ENCODE measurements at places on chromosomes 6 and 20. TPM values are rescaled to one million over a fixed set of nuclear protein-coding genes. Genes with fewer than 3 reads are reported as not detected.

The MRPS10 gene
- 51.3 TPM for total RNA-seq

The ZNF311 gene
- total RNA-seq: 0.66 TPM

The PTCHD4 gene
- not detected for total RNA-seq

The EPHA7 gene
- total RNA-seq: not detected

DNA sequence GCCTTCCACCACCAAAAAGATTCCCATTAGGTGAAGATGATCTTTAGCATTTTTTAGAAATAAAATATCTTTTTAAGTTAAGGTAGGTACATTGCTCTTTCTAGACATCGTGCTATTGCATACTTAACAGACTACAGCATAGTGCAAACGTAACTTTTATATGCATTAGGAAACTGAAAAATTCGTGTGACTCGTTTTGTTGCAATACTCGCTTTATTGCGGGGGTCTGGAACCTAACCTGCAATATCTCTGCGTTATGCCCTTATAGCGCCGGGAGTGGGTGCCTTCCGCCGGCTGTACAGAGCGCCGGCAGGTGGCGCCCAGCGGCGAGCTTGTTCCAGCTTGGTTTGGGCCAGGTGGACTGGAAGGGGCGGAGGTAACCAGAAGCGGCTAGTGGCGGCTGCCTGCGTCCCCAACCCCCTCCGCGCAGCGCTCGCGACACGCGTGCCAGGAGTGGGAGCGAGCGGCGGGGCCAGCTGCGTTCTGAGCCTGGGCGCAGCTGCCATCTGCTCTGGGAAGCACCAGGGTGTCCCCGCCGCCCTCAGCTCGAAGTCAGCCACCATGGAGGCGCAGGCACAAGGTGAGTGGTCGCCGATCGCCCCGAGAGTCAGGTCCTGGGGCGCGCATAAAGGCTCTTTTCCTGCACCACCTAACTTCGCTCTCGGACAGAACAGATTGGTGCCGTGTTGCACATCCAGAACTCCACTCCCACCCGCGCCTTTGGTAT is at the start of gene TPD52L1:
TPD52L1 (plus strand) TSS at position 383 of the 727 bp plus-strand sequence; CDS start at position 562, 179 bp downstream.
- DNase-seq: peak; percentile 22

GRCh38 chr6:25699649-25700048 is 47.6 kb downstream of the SCGN start:
- no peak for DNase-seq

GRCh38 chr6:1496836-1497760 is 107.7 kb downstream of the FOXF2 start:
- no peak for DNase-seq

DNA sequence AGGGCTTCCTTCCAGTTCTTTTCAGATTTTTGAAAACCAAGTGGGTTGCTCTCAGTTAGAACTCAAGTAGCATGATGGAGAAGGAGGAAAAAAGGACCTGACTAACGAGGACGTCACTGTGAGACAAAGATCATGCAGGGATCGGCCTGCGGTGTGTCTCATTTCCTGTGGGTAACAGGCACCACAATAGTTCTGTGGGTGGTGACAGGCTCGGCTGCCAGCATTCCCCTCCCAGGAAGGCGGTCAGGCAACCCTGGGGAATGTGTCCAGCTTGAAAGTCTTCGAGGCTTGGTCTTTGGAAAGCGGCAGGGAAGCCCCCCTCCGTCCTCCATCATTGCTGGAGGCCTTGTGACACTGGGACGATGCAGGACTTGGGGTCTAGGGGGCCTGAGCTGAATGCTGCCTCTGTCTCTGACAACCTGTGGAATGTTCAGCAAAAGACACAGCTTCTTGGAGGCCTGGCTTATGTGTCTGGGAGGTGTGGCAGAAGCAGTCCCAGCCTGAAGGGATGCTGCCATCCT is 121.0 kb downstream of the BCAS1 start:
- peak; percentile 89 for DNase-seq

GRCh38 chr20:3820901-3821727 is 767 bp downstream of the AP5S1 start:
- no peak for DNase-seq

- no peak for DNase-seq
These were observed 23.8 kb downstream of the PLCB4 start for GRCh38 chr20:9092655-9093054.

GRCh38 chr6:30562470-30563425 is 5.7 kb downstream of the PRR3 start:
- no peak for DNase-seq

- no peak for DNase-seq
These were observed 69.5 kb downstream of the CYP39A1 start for GRCh38 chr6:46583081-46583480.

- no peak for DNase-seq
These were observed 67.4 kb downstream of the CHMP4B start for GRCh38 chr20:33878583-33878982.

DNA sequence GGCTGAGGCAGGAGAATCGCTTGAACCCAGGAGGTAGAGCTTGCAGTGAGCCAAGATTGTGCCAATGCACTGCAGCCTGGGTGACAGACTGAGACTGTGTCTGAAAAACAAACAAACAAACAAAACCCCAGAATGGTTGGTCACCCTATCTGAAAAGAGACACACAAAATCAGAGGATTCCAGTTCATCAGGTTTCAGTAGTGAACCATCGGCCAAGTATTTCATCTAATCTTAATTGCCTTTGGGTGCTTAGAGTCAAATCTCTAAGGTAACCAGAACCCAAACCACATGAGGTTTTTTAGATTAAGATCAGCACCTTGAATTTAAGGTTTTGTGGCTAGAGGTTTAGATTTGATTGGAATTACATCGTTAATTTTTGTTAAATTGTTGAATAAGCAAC is 8.3 kb upstream of the ZBTB2 start:
- DNase-seq: no peak

DNA sequence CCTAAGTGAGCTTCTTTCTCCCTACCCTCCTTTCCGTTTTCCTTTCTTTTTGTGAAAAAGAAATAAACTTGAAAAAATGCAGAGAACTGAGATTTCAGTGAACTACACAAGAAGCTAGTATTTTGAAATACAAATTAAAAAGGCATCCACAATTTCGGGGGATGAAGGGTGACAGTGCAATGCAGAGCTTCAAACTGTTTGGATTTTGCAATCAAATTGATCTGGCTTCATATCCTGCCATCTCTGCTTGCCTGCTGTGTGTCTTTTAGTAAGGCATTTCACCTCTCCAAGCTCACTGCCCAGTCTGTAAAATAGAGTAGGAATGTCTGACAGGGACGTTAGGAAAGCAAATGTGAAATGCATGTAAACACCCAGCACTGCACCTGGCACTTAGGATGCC is 258.0 kb downstream of the HACE1 start:
- no peak for DNase-seq

DNA sequence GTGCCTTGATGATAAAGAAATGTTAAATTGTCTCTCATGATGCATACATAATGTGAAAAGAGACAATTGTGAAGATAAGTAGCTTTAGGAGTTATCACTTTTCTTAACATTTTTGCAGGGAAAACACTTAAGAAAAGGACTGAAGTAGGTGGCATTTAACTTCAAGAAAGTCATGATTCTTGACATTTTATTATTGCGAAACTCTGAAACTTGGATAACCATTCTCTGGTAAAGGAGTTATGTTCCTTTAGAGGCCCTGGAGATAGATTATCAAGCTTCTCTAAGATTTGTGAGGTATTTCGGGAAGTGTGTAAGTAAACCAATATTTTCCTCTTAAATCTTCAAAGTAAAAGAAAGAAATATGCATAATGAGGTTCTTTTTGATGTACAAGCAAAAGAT is 38.5 kb downstream of the HTR1B start:
- DNase-seq: no peak

GRCh38 chr6:131923356-131923755 is 27.8 kb downstream of the CCN2 start:
- no peak for DNase-seq

DNA sequence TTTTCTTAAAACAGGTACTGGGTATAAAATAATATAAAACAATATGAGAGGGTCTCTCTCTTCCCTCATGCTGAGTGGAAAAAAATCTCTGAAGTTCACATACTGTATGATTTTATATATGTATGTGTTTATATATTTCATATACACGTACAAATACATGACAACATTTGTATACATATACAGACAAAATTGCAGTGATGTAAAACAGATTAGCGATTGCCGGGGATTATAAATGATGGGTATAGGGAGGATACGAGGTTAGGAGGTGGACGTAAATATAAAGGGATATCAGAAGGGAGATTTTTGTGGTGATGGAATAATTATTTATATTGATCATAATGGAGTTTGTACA is 194.8 kb upstream of the PRSS16 start:
- DNase-seq: no peak

GRCh38 chr6:153840039-153840850 is 198.8 kb upstream of the OPRM1 start:
- no peak for DNase-seq
